ENCODE measurements at places on chromosomes 1 and 21. TPM values are rescaled to one million over a fixed set of nuclear protein-coding genes. Genes with fewer than 3 reads are reported as not detected.

DNA sequence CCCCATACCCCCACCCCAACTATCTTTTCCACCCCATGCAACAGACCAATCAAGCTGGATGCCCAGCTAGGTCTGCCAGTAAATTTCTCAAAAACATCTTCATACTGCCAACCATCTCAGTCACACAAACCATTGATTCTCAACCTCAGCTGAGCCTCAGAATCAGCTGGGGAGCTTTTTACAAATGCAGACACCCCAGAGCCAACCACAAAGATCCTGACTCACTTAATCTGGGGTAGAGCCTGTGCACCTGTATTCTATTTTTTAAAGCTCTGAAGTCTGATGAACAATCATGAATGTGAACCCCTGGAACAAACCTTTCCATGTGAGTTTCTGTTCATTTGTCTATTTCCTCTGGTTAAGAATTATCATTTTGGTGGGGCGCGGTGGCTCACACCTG is 66.0 kb downstream of the ZNF281 start:
- no peak for DNase-seq

- no peak for DNase-seq
These were observed 165.3 kb downstream of the SLC35F3 start for GRCh38 chr1:234069760-234070159.

DNA sequence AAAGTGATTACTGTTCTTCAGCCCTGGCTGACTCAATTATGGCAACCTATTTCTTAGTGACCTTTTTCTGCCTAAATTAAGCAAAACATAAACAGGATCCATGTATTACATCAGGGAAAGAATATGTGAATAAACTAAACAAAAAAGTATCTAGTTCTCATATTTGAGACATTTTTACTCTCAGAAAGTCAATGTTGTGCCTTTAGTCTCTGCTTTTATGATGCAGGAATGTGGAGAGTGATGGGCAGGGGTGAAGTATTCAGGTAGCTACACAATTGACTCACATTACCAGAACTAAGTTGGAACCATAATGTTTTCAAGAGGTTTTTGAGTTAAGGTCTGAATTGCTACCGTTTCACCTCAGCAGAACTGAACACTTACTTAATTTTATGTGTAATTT is 462.7 kb upstream of the CXADR start:
- no peak for DNase-seq

GRCh38 chr1:39958403-39959200 is 3.7 kb downstream of the MFSD2A start:
- no peak for DNase-seq

Gene LCE1B
- polyA plus RNA-seq = not detected

Gene TMEM269
- polyA plus RNA-seq = 1.3 TPM

Measured in left kidney (tissue), 8 donors.